NCI-H187 treated with DMSO at 0.1 percent for 48 hours (cell line): ENCODE measurements at places on chromosomes 2 and 18.

DNA sequence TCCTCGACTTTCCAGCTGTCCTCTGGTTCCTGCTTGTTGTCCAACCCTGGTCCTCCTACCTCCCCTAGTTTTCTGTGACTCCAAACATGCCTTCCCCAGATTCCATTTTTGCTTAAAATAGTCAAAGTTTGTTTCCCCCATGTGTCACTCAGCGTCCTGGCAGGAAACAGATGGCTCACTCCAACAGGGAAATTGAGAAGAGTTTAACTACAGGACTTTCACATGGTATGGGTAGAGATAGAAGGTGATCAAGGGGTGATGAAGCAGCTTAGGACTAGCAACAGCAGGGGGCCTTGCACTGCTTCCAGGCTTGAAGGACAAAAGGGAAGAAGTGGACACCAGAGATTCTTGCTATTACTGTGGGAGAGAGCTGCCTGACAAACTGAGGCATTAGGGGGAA lies 6.1 kb upstream of the CUL3 start:
- DNase-seq: no peak

DNA sequence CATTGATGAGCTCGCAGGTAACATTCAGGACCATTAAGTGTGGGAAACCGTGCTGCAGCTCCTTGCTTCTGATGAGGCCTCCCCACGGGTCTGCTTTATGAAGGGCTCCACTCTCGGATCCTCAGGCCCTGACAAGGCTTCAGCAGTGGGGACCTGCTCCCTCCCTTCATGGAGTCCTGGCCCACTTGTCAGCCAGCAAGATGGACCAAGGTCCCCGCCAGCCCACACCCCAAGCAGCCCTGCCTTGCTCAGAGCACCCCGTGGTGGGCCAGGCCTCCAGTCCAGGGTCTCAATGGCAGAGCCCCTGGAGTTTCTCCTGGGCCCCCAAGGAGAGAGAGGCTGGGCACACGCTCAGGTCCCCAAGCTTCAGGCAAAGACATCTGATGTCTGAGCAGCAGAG lies 41.5 kb downstream of the CROCC2 start:
- DNase-seq: no peak

DNA sequence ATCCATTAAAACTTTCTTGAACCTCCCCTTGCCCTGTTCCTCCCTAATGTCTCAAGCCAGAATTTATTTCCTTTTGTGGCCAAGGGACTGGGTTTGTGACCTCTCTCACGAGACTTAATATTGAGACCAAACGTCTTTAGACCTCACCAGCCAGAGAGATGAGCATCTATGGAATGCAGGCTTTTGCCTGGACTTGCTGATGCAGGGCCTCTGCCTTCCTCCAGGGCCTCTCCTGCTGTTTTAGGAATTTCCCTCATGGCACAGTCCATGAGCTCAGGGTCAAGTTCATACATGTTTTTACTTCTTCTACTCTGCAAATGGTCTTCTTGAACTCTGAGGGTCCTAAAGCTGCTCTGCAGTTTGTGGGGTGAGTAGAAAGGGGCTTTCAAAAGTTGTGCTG lies 22.3 kb downstream of the IL1B start:
- DNase-seq: no peak

- DNase-seq: no peak
These were observed 83.4 kb downstream of the XDH start for GRCh38 chr2:31331156-31331555.

GRCh38 chr2:97661927-97662326 lies 1.9 kb downstream of the ACTR1B start:
- DNase-seq: no peak

- DNase-seq: no peak
These were observed 50.7 kb downstream of the MGAT5 start for GRCh38 chr2:134304394-134305108.

- DNase-seq: no peak
These were observed 125.1 kb downstream of the TANC1 start for GRCh38 chr2:159093497-159093896.

DNA sequence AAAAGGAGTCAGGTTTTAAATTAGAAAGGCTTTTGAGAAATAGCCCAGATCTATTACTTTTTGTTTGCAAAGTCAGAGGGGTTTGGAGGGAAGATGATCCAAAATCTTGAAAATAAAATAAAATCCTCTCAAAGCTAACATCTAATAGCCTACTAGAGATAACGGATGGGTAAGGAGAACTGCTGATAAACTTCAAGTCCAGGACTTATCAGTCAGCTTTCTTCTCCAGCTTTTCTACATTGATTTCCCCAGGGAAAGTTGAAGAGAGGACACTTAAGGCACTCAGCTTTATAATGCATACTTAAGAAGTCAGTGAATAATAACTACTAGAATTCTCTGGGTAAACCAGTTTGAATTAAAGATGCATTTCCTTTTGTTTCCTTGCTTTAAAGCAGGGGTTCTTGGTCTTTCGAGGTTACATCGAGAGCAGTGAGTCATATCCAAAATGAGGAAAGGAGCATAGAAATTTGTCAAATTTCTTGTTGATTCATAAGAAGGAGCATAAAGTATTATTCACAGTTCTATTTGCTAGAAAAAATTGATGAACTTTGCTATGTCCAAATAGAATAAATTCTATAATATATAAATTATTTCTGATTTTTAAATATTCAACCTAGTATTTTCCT lies 43.2 kb upstream of the ITPRID2 start:
- no peak for DNase-seq

DNA sequence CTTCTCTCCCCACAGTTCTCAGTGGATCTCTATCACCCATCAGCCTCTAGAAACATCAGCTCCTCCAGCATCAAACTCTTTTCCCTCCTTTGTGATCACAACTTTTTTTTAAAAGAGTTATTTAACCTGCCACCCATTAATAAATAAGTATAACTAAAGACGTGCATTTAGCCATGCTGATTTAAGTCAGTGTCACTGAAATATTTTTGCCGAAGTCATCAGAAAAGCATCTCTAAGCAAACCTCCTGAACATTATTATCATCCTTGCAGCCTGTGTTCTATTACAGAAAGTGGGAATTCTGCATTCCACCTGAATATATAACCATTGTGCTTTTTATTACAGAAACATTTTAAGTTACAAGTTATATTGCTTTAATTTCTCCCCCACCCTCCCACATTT lies 106.2 kb upstream of the ARHGAP28 start:
- no peak for DNase-seq

- no peak for DNase-seq
These were observed 10.1 kb upstream of the CD226 start for GRCh38 chr18:69957747-69958146.

- DNase-seq: no peak
These were observed 72.3 kb downstream of the FMNL2 start for GRCh38 chr2:152407204-152407721.

DNA sequence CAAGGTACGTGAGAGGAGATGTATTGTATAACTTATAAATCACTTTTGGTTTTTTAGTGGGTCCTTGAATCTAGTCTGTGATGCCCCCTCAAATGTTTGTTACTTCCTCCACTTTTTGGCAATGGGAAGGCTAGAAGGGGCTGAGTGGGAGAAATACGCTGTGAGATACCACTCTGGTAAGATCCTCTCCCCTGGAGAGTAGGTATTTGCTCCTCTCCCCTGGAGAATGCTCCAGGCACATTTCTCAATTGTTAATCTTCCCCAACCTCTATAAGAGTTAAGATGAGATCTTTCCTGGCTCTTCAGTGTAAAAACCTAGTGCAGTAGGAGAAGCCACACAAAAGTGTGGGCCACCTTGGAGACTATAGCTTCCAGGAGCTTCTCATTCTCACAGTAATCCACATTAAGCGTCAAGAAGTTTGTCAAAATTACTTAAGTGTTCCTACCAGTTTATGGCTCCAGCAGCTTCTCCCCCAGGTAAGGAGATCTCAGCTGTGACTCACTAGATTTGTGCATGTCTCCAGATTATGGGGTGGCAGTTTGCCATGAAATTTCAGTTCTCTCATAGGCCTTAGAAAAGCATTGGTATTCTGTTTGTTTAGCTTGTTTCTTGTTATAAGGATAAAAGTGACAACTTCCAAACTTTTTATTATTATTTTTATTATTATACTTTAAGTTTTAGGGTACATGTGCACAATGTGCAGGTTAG lies 182.6 kb downstream of the FSIP2 start:
- DNase-seq: no peak

DNA sequence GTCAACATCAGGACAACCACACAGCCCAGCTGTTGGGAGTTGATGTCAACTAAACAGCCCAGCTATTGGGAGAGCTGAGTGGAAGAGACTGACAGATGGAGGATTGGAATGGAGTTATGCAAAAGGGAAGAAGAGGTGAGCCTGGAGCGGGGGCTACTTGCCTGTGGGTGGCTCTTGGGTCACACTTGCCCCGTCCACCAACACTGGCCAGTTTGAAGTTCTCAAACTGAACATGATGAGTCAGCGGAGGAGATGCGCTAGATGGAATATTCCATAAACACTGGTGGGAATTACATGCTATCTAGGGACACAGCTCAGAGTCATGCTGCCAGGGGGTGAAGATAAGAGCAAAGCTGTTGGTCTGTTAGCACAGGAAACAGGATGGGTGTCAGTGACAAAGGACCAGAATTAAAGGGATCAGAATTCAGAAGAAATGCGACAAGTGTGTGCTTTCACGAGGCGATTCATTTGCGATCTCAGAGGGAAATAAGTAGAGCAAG lies 33.2 kb upstream of the AGAP1 start:
- DNase-seq: no peak

- DNase-seq: no peak
These were observed 20.0 kb upstream of the NABP1 start for GRCh38 chr2:191657977-191658376.

DNA sequence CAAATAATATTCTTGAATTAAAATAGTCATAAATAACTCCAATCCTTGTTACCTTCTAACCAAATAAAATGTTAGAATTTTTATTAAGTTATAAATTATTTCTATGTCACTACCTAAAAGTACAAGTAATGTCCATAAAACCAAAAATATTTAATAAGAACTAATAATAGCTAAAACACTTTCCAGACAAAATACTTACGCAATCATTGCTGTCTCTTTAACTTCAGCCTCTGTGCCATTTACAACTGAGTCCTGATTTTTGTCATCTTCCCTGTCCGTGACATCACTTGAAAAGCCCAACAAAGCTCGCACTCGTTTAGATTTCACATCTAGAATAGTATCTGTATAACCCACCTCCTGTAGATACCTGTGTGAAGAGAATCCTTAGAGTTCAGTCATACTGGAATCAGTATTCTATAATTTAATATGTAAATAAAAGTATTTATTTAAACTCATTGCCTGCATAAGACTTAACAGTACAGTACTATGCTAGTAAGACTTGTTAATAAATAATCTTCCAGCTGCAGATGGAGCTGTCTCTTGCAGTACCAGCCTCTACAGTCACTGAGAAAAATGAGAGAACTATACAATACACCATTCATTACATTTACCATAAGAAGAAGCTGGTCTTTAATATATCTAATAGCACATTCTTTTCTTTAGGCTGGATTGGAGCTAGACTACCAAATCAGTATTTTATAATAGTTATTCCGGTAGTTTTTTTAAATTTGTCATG lies 63.8 kb downstream of the STRN start:
- no peak for DNase-seq

DNA sequence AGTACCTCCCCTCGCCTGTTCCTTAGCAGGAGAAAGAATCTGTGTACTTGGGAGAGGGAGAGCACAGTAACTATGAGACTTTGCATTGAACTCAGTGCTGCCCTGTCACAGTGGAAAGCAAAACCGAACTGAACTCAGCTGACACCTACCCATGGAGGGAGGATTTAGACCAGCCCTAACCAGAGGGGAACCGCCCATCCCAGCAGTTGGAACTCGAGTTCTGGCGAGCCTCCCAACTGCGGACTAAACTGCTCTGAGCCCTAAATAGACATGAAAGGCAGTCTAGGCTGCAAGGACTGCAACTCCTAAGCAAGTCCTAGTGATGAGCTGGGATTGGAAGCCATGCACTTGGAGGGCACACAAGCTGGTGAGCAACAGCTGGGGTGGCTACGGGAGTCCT lies 110.4 kb downstream of the GRB14 start:
- no peak for DNase-seq

DNA sequence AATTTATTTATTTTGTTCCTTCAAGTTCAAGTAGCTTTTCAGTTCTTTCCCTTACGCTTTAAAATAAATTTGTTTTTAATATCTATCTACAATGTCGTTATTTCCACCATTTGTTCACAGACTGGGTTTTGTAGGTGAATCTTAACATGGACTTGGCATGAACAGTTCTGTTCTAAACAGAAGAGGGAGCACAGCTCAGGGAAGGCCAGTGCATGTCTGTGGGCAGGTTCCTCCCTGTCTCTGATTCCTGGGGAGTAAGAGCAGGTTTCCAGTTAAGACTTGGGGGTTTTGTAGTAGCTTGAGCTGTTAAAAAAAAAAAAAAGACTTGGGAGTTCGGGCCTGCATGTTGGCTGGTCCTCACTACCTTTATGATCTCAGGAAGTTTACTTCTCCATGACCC lies 11.1 kb downstream of the TTL start:
- no peak for DNase-seq

- no peak for DNase-seq
These were observed 670.4 kb downstream of the KCNJ3 start for GRCh38 chr2:155368934-155369333.

DNA sequence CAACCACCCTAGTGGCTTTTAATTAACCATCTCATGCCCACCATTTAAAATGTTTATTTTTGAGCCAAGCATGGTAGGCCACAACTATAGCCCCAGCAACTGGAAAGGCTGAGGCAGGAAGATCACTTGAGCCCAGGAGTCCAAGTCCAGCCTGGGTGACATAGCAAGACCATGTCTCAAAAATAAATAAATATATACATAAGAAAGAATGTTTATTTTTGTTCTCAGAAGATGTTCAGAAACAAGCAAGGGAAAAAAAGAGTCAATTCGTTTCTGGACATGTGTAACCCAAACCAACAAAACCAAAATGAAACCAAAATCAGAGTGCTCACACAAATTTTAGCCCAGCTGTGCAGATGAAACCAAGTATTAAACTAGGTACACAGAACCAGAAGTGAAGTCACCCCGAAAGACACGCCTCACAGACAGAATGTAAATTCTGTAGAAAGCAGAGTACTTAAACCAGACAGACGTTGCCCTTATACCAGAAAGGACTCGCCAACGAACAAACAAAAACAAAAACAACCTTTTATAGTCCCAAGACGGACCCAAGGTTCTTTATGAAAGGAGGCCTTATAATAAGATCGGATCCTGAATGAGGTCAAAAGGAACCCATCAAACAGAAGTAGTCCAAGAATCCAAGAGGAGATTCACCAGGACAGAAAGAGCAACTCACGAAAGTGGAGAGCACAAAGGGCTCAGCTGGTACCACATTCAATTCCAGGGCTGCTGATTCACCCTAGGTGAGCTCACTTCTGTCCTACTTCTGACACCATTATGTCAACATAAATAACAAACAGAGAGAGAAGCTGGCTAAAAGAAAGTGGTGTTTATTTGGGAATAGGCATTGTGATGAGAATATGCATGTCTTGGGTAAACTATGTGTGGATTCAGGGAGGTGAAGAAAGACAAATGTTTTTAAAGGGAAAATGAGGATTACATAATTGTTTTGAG lies 31.8 kb upstream of the MTCL1 start:
- no peak for DNase-seq

DNA sequence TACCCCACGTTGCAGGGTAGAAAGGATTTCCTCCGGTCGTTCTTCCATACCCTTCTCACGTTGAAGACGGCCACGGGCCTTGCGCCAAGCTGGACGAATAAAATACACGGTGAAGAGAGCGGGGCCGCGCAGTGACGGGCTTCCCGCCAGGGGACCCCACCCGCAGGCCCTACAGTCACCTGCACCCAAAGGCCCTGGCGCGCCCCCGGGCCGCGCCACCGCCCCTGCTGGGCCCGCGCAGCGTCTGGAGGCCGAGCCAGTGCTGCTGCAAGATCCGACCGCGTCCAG lies 199 bp downstream of the FBXO15 start:
- DNase-seq: no peak

- DNase-seq: no peak
These were observed 5.3 kb upstream of the TMEM185B start for GRCh38 chr2:120228503-120228902.

- DNase-seq: no peak
These were observed 13.2 kb downstream of the PRELID3A start for GRCh38 chr18:12420821-12421421.
